ENCODE measurements at places on chromosomes 12 and 14.

DNA sequence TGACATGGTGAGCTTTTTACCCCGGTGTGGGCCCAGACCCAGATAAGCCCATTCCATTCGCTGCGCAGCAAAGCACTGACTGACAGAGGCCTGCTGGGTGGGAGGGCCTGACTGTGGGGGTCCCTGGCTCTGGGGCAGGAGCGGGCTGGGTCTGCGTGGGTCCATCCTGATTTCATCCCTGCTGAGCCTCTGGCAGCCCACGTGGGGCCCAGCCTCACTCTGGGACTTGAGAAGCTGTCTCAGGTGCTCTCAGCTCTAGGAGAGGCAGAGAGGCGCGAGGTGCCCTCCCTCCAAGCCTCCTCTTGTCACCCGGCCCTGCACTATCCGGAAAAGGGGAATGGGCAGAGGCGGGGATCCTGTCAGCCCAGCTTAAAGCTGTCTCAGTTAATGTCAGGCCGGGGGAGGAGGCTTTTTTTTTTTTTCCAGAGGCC, 927 bp downstream of the ABCB9 start:
- DNase-seq, result no peak

- DNase-seq, result no peak
Measured at GRCh38 chr12:15829949-15830348, 40.8 kb upstream of the EPS8 start.

DNA sequence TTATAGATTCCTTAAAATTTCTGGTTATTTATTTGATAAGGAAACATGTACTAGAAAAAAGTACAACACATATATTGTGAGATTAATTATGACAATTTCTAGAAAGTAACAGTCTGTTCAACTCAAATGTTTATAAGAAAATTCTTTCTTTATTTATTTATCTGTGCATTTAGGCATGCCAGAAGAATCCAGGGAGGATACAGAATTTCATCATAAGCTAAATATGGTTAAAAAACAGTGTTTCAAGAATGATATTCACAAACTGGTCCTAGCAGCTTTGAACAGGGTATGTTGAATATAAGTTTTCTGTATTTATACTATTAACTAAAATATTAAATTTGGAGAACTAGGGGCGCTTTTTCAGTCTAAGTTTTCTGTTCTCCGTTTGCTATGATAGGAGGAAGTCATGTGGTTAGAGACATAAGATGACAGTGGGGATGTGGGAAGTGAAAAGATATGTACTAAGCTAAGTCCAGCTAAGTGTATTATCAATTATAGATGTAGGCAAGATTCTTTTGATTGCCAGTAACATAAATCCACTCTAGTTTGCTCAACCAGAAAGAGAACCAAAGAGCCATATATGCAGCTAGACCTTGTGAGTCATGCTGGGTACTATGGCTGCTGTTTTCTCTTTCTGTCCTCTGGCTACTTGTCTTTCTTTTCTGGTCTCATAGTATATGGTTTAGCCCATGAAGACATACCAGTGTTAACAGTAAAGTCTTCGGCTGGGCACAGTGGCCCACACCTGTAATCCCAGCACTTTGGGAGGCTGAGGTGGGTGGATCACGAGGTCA, 39.0 kb downstream of the LRRK2 start:
- no peak for DNase-seq

DNA sequence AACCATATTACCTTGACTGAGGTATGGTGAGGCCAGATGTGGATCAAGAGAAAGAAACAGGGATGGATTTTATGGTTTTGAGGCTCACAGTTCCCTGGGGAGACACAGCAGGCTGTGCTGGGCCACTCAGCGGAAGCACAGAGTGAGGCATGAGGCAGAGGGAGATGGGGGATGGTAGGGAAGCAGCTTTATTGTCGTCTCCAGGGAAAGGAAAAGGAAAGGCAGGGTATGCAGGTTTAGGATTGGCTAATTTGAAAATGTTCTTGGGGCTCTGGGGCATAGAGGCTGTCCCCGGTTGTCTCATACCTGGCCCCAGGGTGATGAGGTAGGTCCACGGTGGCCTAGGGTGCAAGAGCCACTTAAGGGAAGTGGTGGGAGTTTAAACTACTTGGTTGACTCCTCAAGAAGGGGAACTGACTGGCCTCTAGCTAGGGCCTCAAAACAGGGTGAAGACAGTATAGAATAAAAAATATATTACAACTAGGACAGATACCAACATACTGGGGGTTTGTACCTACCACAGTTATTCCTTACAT, 322.8 kb downstream of the RGS6 start:
- DNase-seq, result no peak

DNA sequence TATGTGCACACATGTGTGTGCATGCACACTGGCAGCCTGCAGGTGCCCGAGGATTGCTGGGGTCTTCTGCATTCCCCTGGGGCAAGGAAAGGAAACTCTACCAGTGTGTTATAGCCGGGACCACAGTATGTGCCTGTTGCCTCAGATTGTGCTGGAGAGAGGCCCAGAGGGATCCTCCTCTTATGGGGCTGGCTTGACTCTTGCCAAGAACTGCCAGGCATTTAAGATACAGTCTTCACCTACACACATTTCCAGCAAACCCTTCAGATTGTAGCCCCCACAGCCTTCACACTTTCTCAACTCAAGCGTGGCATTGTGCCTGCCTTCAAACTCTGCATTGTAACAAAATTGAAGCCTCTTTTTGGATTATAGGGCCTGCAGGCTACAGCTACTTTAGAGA, 176.7 kb upstream of the DYRK2 start:
- no peak for DNase-seq

DNA sequence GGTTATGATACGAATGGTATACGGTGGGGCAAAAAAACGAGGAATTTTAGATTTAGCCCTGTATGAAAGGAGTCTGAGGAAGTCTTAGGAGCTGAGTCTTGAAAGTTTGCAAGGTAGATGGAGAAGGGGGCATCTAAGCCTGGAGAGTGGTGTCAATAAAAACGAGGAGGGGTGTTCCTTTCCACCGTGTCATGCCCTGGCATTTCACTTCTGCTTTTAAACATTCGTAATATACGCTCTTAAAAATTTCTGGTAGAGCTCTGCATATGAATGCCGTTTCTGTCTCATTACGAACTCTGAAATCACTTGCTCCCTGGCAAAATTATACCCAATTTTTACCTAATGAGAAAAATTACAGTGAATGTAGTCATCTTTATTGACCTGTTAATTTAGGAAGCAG, 170.2 kb downstream of the ERC1 start:
- DNase-seq, result no peak

GRCh38 chr12:131333136-131333535, 377.8 kb upstream of the SFSWAP start:
- no peak for DNase-seq

GRCh38 chr14:48748151-48748675, 838.0 kb downstream of the RPS29 start:
- DNase-seq, result no peak

GRCh38 chr14:44654591-44654990, 147.5 kb upstream of the FSCB start:
- DNase-seq, result no peak

DNA sequence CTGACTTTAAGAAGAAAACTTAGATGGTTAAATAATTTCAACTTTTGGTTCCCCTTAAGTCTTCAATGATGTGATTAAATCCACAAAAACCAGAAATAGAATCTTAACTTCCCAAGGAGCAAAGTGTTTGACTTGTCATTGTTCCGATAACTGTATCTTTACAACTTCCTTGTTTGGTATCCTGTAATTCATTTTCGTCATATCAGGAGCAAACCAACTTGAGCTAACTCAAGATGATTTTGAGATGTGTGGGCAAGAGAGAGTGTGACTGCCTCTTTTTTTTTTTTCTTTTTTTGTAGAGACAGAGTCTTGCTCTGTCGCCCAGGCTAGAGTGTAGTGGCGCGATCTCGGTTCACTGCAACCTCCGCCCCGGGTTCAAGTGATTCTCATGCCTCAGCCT, 25.3 kb downstream of the DRAM1 start:
- no peak for DNase-seq

GRCh38 chr12:52992699-52993557, 13.3 kb upstream of the EIF4B start:
- DNase-seq, result peak; percentile 75

DNA sequence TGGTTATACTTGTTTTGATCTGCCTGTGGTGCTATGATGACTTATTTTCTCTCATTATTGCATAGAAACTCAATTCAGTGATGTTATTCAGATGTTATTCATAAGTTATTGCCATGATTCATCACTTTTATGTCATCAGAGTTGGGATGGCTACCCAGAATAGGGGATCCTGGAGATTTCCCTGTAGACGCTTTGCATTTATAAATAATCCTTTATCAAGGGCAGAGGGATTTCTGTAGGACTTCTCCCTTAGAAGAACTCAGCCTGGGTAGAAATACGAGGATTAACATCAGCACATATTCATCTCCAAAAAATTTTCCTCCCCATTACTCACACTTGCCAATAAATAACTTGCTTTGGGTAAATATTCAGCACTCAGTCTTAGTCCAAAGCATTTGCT, 4.9 kb downstream of the GPRC5A start:
- DNase-seq, result peak; percentile 79

GRCh38 chr14:75969891-75970290, 11.9 kb downstream of the TGFB3 start:
- no peak for DNase-seq

DNA sequence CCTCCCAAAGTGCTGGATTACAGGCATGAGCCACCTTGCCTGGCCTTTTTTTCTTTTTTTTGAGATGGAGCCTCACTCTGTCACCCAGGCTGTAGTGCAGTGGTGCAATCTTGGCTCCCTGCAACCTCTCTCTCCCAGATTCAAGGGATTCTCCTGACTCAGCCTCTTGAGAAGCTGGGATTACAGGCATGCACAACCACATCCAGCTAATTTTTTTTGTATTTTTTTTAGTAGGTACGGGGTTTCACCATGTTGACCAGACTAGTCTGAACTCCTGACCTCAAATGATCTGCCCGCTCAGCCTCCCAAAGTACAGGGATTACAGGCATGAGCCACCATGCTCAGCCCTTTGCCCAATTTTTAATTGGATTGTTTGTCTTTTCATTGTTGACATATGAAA, 58.0 kb downstream of the SINHCAF start:
- no peak for DNase-seq

- DNase-seq, result peak; percentile 81
Measured at GRCh38 chr14:100438678-100439592, 115.8 kb downstream of the SLC25A47 start.

GRCh38 chr12:43337571-43338444, 214.2 kb downstream of the ADAMTS20 start:
- DNase-seq, result peak; percentile 72

GRCh38 chr14:65444230-65444629, 31.7 kb downstream of the FUT8 start:
- no peak for DNase-seq

DNA sequence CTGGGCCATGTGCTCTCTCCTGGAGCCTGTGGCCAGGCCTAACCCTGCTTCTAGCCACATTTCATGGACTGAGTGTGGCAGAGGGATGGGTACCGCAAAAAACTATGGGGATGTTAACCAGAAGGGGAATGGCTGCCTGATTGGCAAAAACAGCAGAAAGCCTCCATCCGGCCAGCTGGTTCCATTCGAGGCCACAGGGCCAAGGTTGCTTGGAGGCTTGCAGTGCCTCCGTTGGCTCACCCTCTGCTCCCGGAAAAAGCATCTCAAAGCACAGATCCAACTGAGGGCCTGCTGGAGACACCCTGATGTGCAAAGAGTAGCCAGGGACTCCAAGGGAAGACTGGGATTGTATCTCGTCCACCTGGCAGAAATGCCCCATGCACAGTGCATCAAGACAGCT, 16.5 kb downstream of the TMEM120B start:
- DNase-seq, result no peak

DNA sequence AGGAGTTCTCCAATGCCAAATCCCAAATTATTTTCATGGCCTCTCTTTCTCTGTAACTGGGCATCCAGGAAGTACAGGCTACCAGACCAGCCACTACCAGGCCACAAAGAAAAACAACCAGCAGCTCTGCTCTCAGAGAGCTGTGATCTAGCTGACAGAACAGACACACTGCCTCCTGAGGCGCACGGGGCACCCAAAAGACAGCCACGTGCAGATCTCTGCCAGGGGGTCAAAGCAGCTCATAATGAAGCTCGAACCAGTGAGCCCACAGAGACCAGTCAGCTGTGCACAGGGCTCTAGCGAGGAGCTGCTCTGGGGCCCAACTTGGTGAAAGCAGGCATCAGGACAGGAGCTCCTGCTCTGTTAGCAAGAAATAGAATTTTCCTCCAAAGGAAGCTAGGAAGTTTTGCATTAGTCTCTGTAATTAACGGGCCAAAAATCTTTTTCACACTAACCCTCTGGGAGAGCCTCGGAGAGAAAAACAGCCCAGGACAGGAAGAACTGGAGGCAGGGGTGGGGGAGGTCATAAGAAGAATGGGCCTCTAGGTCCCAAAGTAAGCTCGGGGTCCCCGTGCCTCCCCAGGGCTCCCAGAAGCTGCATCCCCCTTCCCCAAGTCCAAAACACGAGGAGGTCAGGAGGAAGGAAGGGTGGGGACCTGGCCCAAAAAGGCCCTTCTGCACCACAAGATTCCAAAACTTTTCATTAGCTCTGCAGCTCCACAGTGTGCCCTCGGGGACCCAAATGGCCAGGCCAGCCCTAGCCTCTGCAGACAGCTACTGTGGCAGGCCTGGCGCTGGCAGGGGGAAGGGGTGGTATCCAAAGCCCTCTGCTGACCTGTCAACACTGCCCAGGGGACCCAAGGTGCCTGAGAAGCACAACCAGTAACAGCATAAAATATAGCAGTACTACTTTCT, 30.2 kb downstream of the ACTN1 start:
- no peak for DNase-seq

GRCh38 chr12:10456856-10457255, 3.7 kb upstream of the KLRC1 start:
- DNase-seq, result no peak

GRCh38 chr14:20328705-20329104, 4.4 kb downstream of the CCNB1IP1 start:
- DNase-seq, result no peak

DNA sequence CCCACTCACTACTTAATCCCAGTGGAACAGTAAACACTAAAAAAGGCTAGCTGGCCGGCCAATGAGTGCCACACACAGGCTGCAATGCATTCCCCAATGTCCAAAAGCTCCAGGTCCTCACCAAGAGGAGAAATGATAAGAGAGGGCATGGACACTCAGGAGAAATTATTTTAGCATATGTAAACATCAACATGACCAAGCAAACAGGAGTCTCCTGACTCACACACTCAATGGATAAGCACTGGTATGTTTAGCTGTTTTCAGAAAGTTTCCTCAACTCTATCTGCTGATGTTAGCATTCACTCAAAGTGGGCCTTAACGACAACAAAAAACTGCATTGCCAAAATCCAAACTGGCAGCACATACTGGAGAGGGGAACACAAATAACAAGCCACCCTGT, 105.0 kb downstream of the SLC2A13 start:
- DNase-seq, result no peak

DNA sequence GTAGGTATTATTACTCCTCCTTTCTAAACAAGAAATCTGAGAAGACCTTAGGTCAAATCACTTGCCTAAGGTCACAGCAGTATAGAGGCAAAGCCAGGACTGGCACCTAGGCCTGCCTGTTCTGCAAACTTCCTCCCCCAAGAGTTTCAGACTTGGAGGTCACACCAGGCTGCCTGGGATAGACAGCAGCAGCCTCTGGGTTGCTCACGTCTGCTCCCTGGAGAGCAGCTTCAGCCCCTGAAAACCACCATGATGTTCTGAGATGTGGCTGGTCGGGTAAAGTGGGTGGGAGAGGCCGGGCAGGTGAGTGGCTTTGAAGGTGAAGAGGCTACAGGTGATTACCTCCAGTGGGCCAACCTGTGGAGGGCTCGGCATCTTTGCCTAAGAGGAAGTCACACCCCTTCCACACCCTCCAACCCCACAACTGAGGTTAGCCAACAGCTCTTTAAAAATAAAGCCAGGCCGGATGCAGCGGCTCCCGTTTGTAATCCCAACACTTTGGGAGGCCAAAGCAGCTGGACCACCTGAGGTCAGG, 37.0 kb upstream of the PNMA1 start:
- DNase-seq, result no peak

Data from kidney glomerular epithelial cell (primary cell).